ENCODE measurements at places on chromosomes 1 and 21. TPM values are rescaled to one million over a fixed set of nuclear protein-coding genes. Genes with fewer than 3 reads are reported as not detected.

RRP1B gene
- 28.8 TPM for total RNA-seq

BTBD19 gene
- 1.9 TPM for total RNA-seq

IFI44 gene
- total RNA-seq = 19.4 TPM

ARTN gene
- total RNA-seq = not detected

LMOD1 gene
- not detected for total RNA-seq

OVAAL gene
- 0.61 TPM for total RNA-seq

OR2L5 gene
- total RNA-seq = not detected

KCNA2 gene
- not detected for total RNA-seq

SLC44A3 gene
- 4.4 TPM for total RNA-seq

ISG20L2 gene
- 19.6 TPM for total RNA-seq

SPRR1B gene
- not detected for total RNA-seq

PROK1 gene
- total RNA-seq = not detected

ACTL8 gene
- total RNA-seq = 1.2 TPM

PLA2G2A gene
- total RNA-seq = not detected

C4BPA gene
- total RNA-seq = not detected

MIA3 gene
- total RNA-seq = 19.1 TPM

OR2L3 gene
- not detected for total RNA-seq

CFHR3 gene
- total RNA-seq = not detected

SF3B4 gene
- total RNA-seq = 30.6 TPM

RIMKLA gene
- 11.5 TPM for total RNA-seq

MTFR1L gene
- 16.3 TPM for total RNA-seq

IRF6 gene
- not detected for total RNA-seq

LDLRAD1 gene
- total RNA-seq = not detected

GCSAML gene
- total RNA-seq = not detected

ARHGEF16 gene
- total RNA-seq = 2.6 TPM

NHLH1 gene
- not detected for total RNA-seq

ATP1B1 gene
- total RNA-seq = 115 TPM

NBPF6 gene
- not detected for total RNA-seq

Data from Caki2 (cell line).